ENCODE measurements at places on chromosomes 3 and 15. TPM values are rescaled to one million over a fixed set of nuclear protein-coding genes. Genes with fewer than 3 reads are reported as not detected.

Gene DUOXA2
- not detected for total RNA-seq

Gene KATNBL1
- 14.8 TPM for total RNA-seq

Gene MAGI1
- 76.4 TPM for total RNA-seq

Gene XCR1
- not detected for total RNA-seq

Gene CISH
- 1.4 TPM for total RNA-seq

Gene GREM1
- not detected for total RNA-seq

Gene ALDH1A2
- 231 TPM for total RNA-seq

Gene LNP1
- total RNA-seq, result 1.8 TPM

Gene STARD5
- 1.4 TPM for total RNA-seq

Gene MRAS
- total RNA-seq, result 13.2 TPM

Gene PPM1L
- total RNA-seq, result 18.4 TPM

Gene TIPIN
- 19.8 TPM for total RNA-seq

Gene AADAC
- not detected for total RNA-seq

Gene ILDR1
- 15.7 TPM for total RNA-seq

Gene LRRC31
- total RNA-seq, result 2.8 TPM

Gene XYLB
- total RNA-seq, result 11.1 TPM

Gene DOCK3
- total RNA-seq, result 0.19 TPM

Gene PLA2G4B
- 6.8 TPM for total RNA-seq

Gene GOLGA6L4
- total RNA-seq, result 2.0 TPM

Gene CCDC54
- total RNA-seq, result not detected

Gene GOLGA6D
- 0.27 TPM for total RNA-seq

Gene GOLGA6L10
- total RNA-seq, result 0.88 TPM

Gene ABI3BP
- 5.2 TPM for total RNA-seq

Gene PRICKLE2
- 4.0 TPM for total RNA-seq

Gene STAB1
- not detected for total RNA-seq

Gene P2RY13
- not detected for total RNA-seq

Gene ANKUB1
- not detected for total RNA-seq

Gene BFSP2
- total RNA-seq, result not detected

Gene KCNMB3
- total RNA-seq, result 6.4 TPM

Gene TGM5
- total RNA-seq, result not detected

Gene C3orf20
- 0.28 TPM for total RNA-seq

Gene SLC12A8
- 16.8 TPM for total RNA-seq

Gene CADPS
- total RNA-seq, result 0.54 TPM

Gene TERC
- total RNA-seq, result 4.7 TPM

Gene GCNT3
- total RNA-seq, result 11.6 TPM

Gene CPNE9
- not detected for total RNA-seq

Gene GOLGB1
- 42.4 TPM for total RNA-seq

Gene GOLGA8T
- not detected for total RNA-seq

Gene SV2B
- 1.4 TPM for total RNA-seq

Gene HRG
- total RNA-seq, result 0.40 TPM

Gene SELENOS
- 85.0 TPM for total RNA-seq

Gene CPLX3
- total RNA-seq, result 0.29 TPM

Gene SCN5A
- 0.61 TPM for total RNA-seq

Gene FBXL22
- 0.71 TPM for total RNA-seq

Gene NCKIPSD
- 23.1 TPM for total RNA-seq

Gene IMPG2
- total RNA-seq, result 0.50 TPM

Gene PATL2
- total RNA-seq, result 3.8 TPM

Gene ZNF80
- total RNA-seq, result not detected

Gene TBC1D2B
- total RNA-seq, result 50.0 TPM

Gene ACVR2B
- 6.2 TPM for total RNA-seq

Gene CCR9
- not detected for total RNA-seq

Gene COL7A1
- total RNA-seq, result 8.6 TPM

Gene FHIT
- total RNA-seq, result 8.0 TPM

Gene ADAMTSL3
- 1.1 TPM for total RNA-seq

Gene TMEM89
- total RNA-seq, result not detected

Gene GUCA1C
- not detected for total RNA-seq

Gene ZNF385D
- not detected for total RNA-seq

Gene SATB1
- 16.6 TPM for total RNA-seq

Gene C15orf62
- 0.56 TPM for total RNA-seq

Gene CASR
- 2.3 TPM for total RNA-seq

All from Calu3 (cell line).